HTR-8/SVneo (cell line): ENCODE measurements at places on chromosomes 2 and 18.

- DNase-seq, result no peak
Observed at GRCh38 chr2:27709326-27709725, 45.6 kb downstream of the SLC4A1AP start.

DNA sequence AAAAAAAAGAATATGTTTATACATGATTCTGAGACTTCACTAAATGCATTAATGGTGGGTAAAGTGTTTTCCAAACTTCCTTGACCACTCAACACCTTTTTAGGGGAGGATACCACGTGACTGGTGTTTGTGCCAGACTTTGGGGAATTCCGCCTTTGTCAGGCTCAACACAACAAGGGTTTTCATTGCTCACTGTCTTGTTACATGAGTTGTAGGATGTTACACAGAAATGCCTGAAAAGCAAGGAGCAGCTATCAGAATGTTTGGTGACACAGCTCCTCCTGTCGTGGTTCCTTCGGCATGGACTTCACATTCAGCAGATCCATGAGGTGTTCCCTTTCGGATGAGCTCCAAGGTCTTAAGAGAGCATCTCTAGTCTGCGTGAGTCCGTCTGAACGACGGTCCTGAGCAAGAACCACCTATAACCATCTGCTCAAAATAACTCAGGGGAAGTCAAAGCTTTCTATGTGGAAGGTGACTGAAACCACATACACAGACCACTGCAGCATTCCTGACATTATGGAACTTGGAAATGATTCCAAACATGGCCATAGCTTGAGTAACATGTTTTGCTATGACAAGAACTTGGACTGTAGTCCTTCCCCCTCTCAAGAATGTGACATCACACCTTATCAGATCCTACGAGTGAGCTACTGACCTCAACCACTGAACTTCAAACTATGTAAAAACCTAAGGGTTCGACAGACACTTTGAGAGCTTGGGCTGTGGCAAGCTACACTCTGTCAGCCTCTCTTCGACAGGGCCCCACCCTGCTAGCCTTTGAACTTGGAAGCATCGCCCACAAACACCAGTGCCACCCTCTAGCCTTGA, 57.5 kb downstream of the MCFD2 start:
- DNase-seq, result no peak

GRCh38 chr18:48428475-48429177, 19.4 kb upstream of the ZBTB7C start:
- DNase-seq, result no peak

GRCh38 chr2:40451918-40452605, at the start of gene SLC8A1:
Gene SLC8A1 (minus strand): TSS chr2:40452090.
- no peak for DNase-seq

- DNase-seq, result no peak
Observed at GRCh38 chr18:49101236-49101635, 150.5 kb upstream of the SMAD7 start.

DNA sequence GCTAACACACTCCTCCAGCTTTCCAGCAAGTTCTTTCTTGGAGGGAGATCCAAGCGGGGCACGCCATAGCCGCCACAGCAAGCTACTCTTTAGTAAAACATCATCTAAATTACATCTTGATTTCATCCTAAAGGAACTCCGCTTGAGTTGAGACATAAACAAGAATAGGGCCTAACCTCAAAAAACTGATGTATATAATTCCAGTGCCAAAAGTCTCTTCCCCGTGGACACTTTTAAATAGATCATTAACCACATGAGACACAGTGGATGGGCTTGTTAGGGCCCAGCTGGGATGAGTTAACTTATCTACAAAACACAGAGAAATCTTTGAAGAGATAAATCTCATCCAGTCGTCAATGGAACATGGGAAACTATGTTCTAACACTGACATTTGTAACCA, 20.8 kb upstream of the MLPH start:
- no peak for DNase-seq

DNA sequence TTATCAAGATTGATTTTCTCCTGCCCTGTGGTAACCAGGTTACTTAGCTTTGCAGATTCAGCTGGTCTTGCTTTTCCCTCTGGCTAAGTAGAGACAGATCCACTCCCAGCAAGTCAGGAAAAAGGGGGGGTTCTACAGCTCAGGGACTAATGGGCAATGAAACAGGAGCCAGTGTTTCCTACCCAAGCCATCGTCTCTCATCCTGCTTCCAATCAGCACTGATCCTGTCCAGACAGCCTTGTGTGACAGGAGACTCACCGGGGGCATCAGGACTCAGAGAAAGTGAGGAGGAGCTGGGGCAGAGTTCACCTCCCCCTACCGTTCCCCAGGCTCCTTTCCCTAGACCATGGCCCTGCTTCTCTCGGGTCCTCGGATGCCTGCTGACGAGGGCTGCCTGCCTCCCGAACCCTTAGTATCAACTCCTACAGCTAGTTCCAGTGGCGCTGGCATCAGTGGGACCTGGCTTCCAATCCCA, 307.6 kb downstream of the ALK start:
- DNase-seq, result no peak

- DNase-seq, result no peak
Observed at GRCh38 chr2:241502281-241502680, 6.1 kb downstream of the STK25 start.

GRCh38 chr18:11369556-11369955, 220.2 kb upstream of the PIEZO2 start:
- no peak for DNase-seq

DNA sequence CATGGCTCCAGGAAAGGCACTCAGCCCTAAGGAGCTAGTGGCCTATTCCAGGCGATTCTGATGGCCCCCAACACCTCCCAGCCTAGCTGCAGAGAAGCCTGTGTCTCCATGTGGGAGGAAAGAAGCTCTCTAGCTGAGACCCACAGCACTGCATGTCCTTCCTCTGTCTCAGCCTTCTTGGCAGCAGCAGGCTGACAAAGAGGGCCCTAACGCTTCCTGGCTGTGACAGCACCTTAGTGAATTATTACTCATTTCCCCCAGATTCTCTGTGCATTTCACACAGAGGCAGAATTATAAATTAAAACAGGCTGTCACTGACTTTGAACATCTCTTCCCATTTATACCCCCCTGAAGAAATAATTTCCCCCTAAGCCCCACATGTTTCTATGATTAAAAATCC, 206.8 kb downstream of the CLIP4 start:
- peak; percentile 36 for DNase-seq

- DNase-seq, result no peak
Observed at GRCh38 chr2:43840965-43841364, 2.2 kb downstream of the ABCG8 start.

DNA sequence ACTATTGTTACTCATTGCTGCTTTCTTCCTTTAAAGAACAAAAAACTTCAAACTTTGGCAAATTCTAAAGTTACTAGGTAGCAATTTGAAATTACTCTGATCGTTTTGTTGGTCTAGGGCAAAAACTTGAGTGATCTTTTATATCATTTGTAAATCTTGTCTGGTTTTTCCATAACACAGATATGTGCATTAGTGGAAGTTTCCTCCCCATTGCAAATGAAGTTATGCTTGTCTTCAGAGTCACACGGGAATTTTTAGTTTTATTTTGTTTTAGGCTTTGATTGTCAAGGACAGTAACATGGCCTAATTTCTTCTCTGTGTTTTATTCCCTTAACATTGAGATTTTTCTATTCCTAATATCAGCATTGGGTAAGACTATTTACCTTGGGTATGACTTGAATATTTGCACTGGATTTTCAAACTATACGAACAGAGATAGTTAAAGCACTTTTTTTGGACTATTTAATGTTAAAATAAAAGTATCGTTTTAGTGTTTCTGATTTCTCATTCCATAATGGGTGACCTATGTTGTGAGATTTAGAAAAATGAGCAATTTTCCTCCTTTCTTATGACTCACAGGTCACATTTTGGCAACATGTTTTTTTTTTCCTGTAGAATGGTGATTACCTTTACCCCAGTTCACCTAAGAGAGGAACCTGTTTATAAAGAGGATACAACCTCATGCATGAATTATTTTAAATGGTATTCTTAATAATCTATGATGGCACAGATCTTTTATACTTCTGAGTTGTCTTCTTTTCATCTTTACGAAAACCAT, 65.0 kb downstream of the BABAM2 start:
- no peak for DNase-seq

DNA sequence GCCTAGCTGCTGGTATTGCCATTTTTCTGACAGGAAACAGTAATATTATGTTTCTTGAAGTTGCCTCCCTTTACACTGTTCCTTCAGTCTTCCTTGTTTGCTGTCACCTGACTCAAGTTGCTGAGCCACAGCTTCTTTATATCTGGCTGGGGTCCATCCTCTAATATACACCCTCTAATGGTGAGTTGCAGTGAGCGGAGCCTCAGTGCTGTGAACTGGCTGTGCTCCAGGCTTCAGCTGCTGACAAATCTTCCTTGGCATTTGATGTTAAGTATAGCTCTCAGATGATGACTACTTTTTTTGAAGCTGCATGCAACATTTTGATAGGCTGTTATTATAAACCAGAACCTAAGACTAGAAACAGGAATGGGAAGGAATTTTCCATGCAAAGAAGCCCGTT, 366.7 kb downstream of the NUP35 start:
- no peak for DNase-seq

DNA sequence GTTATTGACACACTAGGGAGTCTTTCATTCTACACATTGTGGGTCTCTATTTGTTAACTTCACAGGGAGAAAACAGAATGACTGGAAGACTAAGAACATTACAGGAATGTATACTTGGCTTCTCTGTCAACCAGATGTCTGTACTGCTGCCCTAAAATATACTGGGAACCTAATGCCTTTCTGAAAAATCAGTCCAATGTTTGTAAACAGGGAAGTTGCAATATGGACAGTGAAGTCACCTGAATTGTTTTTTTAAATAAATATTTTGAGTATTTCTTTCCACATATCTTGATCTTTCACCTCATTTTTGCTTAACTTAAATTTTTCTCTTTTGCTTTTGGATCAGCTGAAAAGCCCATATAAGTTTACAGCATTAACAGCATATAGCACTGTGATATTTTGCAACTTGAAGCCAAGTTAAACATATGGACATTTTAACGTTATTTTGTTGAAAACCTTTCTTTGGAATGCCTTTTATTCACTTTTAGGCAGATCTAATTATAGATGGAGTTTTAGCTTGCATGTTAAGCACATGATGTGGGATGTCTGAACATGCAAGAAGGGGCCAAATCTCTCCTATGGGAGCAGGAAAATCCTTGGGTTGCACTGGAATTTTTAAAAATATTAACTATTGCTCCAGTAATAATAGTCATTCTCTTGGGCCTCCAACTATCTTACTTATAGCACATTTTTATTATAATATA, 137.7 kb upstream of the TWIST2 start:
- DNase-seq, result no peak

- no peak for DNase-seq
Observed at GRCh38 chr2:239756031-239756789, 268.9 kb downstream of the NDUFA10 start.

- no peak for DNase-seq
Observed at GRCh38 chr2:164867779-164868397, 26.3 kb upstream of the COBLL1 start.

DNA sequence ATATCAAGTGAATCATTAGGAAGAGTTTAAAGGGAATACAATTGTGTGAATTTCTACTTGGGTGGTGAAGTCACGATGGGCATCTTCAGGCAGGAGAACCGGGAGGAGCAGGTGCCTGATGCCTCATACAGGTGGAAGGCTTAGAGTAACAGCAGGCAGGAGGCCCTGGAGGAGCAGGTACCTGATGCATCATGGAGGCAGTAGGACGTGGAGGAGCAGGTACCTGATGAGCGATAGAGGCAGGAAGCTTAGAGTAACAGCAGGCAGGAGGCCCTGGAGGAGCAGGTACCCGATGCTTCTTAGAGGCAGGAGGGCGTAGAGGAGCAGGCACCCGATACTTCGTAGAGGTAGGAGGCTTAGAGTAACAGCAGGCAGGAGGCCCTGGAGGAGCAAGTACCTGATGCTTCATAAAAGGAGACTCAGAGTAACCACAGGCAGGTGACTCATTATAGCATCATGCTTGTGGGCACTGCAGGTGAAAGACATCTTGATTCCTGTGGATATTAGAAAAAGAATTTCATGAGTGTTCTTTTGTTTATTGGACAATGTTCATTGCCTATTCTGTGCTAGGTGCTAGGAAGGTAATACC, 133.9 kb downstream of the ATP9B start:
- no peak for DNase-seq

DNA sequence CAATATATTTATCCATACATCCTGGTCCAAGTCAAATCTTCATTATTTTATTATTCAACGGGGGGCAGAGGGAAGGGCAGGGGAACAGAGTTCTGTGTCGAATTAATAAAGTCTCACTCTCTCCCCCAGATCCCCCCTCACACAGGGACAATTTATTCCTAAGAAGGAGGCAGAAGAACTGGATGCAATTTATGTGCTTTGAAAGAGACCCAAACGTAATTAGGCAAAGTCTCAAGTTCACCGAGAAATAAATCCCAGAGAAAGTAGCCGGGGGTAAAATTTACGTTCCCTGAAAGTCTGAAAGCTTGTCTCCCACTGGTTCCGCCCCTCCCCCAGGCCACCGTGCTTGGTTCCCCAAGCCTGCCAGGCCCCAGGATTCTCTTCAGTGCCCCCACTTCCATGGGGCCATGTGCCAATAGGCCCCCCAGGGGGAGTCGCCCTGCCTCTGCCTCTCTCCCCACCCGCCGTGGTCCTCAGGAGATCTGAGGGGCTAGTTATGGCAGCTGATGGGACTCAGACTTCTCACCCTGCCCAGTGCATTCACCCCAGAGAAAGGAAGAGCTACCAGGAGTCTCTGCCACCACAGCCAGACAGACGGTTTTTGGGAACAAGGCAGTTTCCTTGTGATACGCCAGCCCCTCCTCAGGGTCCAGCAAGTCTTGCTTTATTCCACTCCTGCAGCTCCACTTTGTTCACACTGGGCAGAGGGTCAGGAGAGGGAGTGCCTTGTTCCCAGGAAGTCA, 215.5 kb downstream of the CYP26B1 start:
- DNase-seq, result no peak

GRCh38 chr2:113136828-113137775, 9.7 kb downstream of the IL1RN start:
- DNase-seq, result peak; percentile 52

DNA sequence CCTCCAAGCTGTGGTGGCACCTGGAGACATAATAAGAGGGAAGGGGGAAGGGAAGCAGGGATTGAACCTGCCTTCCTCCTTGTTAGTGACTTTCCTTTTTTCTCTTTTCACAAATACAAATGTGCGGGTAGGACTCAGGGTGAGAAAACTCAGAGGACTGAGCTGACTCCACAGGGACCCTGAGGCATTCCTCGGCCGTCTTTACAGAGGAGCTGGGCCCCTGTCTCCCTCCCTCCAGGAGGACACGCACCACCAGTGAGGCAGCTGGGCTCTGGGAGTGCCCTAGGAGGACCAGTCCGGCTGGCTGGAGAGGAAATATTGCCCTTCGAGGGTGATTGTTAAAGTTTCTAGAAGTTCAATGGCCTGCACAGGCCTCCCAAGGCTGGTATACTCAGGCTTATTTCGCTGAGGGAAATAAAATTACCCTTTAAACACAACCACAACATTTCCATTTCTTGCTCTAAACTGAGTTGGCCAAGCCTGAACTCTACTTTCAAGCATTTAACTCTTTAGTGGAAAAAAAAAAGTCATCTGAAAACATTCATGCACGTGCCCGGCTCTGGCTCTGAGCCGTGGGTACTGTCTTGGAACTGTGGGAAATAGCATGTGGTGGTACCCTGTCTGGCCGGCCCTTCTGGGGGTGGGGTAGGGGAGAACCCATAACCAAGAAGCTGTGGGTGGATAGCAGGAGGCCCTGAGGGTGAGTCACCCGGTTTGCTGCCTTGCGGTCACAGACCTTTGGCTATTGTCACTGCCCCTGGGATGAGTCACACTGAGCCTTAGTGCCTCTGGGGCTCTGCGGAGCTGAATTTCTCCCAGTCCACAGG, 116.0 kb downstream of the COPS8 start:
- DNase-seq, result peak; percentile 89
